ENCODE measurements at places on chromosomes 5 and 9.
A peak's percentile ranks its signal among the peaks of the same experiment; 100 is the strongest.

DNA sequence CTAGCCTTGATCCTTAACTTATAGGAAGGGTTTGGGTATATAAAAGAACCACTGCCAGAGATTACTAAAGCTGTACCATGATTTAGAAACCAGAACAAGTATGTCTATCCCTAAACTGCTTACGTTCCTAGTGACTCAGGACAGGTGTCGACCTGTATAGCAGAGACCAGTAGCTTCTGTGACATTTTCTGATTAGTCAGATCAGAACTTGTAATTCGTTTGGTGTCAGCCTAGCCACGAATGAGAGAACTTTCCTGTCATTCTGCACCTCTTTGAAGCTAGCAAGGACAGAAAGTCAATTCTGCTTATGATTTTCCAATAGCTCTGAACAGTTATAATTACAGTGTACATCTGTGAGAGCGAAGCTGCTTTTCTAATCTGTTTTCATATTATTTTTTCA is 39.5 kb downstream of the PRKACG start:
- peak; percentile 71 for DNase-seq

DNA sequence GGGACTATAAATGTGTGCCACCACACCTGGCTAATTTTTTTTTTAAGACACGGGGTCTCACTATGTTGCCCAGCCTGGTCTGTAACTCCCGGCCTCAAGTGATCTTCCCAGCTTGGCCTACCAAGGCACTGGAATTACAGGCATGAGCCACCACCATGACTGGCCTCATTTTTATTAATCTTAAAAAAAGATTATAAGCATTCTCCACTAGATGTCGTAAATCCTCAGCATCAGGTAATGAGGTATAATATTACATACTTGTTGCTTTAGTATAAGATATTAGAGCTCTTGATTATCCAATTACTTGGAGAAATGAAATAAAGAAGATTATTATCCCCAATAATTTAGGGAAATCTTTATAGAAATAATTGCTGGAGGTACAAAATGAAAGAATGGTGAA is 78.2 kb upstream of the HTR1A start:
- no peak for DNase-seq

GRCh38 chr5:109865637-109866036 is 175.9 kb downstream of the MAN2A1 start:
- DNase-seq, result no peak

GRCh38 chr5:55409775-55410174 is 102.0 kb downstream of the MTREX start:
- DNase-seq, result no peak

DNA sequence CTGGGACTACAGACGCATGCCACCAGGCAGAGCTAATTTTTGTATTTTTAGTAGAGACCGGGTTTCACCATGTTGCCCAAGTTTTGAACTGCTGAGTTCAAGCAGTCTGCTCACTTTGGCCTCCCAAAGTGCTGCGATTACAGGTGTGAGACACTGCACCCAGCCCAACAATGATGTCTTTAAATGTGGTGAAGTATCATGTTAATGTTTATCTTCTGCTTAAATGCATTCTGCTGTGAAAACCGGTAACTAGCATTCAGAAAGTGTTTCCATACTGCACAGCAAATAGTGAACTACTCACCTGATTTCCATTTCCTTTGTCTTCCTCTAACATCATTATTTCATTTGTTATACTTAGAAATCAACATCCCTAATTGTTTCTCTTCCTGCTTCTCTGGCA is 264.0 kb upstream of the ITGA1 start:
- DNase-seq, result no peak

- DNase-seq, result no peak
Measured at GRCh38 chr5:57302643-57303042, 128.8 kb downstream of the GPBP1 start.

- no peak for DNase-seq
Measured at GRCh38 chr9:129640871-129641749, 841 bp downstream of the ASB6 start.

- no peak for DNase-seq
Measured at GRCh38 chr5:132267931-132268768, 10.7 kb downstream of the PDLIM4 start.

DNA sequence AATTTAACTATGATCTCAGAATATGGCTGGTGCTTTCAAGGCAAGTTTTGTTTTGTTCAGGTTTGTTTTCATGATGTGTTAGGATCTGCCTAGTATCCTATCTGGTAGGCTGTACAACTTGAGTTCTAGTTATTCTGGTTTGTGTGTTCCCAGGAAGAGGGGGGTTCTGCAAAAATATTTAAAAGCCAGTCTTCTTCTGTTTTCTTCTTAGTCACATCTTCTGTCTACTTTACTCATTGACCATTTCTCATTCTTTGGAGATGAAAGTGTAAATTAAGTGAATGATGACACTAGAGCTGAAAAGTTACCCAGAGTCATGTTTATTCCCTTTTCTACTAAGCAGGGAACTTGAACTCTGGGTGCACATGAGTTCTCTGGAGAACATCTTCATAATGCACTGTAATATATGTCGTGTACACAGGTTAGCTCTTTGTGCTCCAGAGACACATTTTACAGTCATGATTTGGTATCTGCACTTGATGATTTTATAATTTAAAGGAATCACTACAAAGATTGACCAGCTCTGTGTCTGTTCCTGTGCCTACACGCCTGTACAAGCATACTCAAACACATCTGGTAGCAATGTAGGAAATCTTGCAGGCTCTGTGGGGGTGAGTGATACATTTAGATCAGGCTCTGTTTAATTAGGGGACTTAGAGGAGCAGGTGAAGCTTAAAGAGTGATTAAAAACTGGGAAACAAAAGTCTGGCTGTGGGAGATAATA is 5.0 kb downstream of the SMAD5 start:
- DNase-seq, result no peak

DNA sequence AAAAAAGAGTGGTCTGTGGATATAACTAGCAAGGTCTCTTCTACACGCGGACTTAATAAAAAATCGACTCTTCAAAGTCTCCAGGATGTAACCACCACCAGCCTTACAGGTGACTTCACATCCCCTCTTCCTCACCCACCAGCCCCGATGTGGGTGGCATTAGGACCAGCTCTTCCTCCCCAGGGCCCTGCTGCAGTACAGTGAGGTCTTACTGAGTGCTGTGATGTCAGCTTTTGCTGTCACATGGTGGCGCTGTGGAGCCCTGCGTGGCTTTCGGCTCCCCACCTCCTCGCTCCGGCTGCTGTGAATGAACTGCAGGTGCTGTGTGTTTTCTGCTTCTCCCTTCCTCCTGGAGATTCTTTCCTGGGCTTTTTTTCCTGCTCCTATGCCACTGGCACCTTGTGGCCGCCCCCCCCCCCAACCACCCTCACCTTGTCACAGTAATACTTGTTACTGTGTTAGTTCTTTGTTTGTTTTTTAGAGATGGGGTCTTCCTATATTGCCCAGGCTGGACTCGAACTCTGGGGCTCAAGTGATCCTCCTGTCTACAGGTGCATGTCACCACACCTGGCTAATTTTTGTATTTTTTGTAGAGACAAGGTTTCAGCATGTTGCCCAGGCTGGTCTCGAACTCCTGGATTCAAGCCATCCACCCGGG is 15.8 kb upstream of the RAPGEF1 start:
- no peak for DNase-seq

GRCh38 chr9:130775336-130775991 is 59.6 kb upstream of the ABL1 start:
- no peak for DNase-seq

- no peak for DNase-seq
Measured at GRCh38 chr9:136149853-136150252, 31.2 kb upstream of the TMEM250 start.

- no peak for DNase-seq
Measured at GRCh38 chr9:134146774-134147493, 11.1 kb downstream of the WDR5 start.

- DNase-seq, result no peak
Measured at GRCh38 chr9:129879991-129880653, 44.9 kb downstream of the USP20 start.

DNA sequence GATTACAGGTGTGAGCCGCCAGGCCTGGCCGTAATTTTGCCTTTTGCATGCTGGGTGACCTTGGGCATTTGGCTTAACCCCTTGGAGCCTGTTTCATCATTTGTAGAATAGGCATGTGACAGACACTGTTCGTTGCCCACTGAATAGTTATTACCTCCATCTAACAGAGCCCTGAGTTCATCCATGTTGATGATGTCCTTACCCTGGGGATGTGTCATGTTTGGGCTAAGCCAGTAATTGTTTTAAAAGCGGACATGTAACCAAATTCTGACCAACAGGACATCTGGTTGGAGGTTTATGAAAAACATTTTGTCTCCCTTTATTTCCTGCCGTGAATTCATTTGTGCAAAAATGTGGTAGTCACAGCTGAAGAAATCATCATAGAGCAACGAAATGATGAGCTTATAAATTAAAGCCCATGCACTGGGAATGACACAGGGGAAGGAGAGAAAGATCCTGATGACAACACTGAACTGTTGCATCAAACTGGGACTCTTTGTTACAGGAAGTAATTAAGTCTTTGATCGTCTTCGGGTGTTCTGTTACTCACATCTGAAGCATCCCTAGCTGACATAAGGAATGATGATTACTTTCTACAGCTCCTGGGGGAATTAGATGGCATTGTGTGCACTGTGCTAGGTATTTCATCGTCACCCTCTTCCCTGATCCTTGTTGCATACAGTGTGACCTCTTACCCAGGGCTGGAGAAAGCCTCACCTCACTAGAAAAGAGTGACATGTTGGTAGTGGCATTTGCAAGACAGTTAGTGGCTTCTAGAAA is 117.8 kb downstream of the FGF18 start:
- DNase-seq, result no peak

GRCh38 chr9:116978155-116978554 is 291.1 kb downstream of the TRIM32 start:
- no peak for DNase-seq

DNA sequence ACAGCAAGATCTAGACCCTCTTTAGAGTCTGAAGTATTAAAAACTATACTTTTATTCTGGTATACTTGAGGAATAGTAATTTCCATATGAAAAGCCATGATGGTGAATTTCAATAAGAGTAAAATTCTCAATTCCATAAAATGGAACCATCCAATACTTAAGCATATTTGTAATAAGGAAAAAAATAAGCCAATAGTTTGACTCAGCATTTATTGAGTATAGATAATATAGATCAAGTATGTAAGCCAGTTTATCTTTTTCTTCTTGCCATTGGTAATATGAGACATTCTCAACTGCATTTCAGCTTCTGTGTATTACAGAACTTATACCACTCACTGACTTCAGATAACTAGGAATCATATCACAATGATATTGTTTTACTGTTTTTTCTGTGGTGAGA is 361.0 kb downstream of the SLCO4C1 start:
- DNase-seq, result no peak

- no peak for DNase-seq
Measured at GRCh38 chr5:103829585-103829984, 267.0 kb upstream of the NUDT12 start.

- no peak for DNase-seq
Measured at GRCh38 chr9:115127191-115127817, 9.3 kb upstream of the TNC start.

- DNase-seq, result no peak
Measured at GRCh38 chr5:122902263-122902662, 56.9 kb downstream of the SNX24 start.

DNA sequence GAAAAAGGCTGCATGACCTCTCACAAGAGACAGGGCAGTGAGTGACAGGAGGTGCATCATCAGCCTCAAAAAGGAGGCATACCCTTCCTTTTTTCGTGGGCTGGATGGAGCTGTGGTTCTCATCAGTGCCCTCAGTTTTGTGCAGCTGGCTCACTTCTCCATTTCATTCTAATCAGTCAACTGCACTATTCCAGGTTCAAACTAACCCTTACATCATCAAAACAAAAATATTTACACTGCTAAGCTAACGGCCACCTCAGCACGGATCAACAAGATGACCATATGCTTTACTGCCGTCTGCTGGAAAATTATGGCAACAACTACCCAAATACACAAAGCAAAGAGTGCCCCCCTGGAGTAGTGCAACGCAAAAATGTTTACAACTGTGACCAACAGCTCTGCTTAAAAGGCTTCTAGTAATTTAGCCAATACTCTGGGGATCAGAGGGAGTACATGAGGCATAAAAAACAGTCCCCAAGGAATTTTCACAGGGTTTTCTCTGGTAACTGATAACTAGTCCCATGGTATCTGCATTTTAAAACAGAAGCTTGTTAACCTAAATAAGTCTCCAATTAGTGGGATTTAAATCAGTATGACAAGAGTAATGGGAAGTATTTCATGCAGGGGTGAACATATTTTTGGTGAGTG is 10.8 kb downstream of the KCNV2 start:
- DNase-seq, result peak; percentile 33

DNA sequence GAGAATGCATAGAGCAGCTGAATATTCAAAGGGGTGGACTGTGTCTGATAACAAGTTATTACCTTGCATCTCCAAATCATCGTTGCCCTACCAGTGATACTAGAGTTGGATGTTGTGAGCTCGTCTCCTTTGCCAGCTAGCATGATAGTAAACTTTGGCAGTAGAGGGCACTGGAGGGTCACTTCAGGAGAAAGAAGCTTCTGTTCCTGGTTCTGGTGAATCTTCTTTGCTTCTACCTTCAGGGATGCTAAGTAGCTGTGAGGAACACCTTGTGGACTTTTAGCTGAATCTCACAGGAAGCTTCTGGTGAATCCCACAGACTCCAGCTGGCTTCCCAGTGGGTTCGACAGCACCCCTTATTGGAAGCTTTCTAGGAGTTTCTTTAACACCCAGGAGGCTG is 626.6 kb upstream of the SGCD start:
- DNase-seq, result no peak

GRCh38 chr5:136014049-136015002 is 14.5 kb upstream of the TGFBI start:
- DNase-seq, result no peak

DNA sequence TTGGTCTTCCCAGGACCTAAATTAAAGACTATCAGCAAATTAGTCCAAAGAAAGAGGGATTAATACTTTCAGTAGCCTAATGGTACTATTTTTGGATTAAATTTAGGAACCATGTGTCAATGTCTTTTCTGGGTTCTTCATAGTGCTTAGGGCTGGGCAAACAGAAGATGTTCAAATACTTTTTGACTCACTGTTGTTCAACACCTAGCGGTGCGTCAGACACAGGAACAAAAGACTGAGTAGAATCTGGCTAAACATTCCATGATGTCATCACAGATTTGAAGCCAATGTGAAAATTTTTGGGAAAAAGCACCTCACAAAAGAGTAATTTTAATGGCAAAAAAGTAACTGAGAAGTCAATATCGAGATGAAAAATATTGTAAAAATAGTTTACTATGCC is 544.4 kb downstream of the EFNA5 start:
- no peak for DNase-seq

DNA sequence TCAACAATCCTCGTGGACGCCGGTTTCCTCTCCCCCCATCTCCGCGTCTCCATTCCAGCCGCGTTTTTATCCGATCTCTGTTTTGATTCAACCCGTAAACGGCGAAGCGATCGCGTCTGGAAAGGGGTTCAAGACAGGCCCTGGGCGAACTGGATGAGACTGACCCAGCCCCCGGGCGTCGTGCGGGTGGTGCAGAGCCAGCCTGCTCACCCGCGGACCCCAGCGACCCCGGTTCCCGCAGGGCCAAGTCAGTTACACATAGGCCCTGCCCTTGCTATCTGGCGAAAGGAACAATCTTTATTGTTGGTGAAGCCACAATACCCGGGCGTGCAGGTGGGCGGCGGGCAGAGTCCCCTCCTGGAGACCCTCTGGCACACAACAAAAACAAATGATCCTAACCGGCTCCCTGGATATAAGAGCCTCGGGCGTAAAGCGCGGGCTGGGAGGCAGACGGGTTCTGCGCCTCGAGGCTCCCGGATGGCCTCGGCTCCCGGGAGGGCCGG is 1.8 kb downstream of the TLX3 start:
- no peak for DNase-seq

Measured in GM12864 (cell line).